ENCODE measurements at places on chromosomes 4 and X.

GRCh38 chr4:123055943-123056342 is 133.5 kb upstream of the NUDT6 start:
- DNase-seq: no peak

DNA sequence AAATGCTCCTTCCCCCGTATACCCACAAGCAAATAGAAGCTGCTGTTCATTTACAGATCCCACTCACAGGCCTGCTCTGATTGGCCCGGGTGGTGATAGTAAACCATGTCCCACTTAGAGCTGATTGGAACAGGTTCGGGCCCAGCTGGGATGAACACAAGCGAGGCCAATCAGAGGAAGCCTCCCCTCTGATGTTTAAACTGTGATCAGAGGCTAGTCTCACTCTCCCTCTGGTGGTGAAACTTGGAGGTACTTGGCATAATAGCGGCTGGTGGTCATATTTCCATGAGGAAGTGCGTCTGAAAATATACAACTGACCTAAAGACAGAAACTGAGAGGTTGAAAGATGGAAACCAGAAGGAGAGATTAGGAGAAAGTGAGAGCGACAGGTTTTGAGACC is 51.5 kb upstream of the TRPC3 start:
- DNase-seq: no peak

GRCh38 chr4:122163301-122163700 is 11.2 kb downstream of the BLTP1 start:
- DNase-seq: no peak

DNA sequence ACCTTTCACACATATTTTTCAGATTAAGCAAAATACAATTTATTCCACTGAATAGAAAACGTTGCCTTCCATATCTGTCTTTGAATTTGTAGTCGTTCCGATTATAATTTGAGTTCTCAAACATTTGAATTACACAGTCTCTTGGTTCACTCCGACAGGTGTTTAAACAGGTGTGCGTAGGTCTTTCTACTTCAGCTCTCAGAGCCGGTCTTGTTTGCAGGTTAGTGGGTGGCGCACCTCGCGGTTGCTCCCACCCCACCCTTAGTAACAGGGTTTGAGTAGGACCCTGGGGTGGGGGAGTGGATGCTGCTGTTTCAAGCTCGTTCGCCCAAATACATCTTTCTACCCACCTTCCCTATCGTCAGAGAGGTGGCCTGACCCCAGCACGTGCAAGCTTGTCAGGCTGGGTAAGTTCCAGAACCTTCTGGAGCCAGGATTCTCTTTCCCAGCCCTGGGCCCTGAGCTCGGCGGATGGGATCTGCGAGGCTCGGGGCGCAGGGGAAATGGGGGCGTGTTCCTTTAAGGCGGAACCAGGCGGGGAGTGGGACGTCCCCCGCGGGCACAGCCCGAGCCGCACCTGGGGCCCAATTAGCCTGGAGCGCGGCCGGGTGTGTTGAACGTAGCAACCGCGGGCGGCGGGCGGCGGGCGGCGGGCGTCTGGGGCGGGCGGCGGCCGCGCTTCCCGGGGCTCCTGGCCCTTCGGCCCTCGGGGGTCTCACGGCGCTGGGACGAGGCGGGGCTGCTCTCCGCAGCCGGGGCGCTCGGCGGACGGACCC is at the start of gene FAM149A:
Gene FAM149A, plus strand, starts transcription at position 591 of the 776 bp plus-strand sequence.
- peak; percentile 20 for DNase-seq

DNA sequence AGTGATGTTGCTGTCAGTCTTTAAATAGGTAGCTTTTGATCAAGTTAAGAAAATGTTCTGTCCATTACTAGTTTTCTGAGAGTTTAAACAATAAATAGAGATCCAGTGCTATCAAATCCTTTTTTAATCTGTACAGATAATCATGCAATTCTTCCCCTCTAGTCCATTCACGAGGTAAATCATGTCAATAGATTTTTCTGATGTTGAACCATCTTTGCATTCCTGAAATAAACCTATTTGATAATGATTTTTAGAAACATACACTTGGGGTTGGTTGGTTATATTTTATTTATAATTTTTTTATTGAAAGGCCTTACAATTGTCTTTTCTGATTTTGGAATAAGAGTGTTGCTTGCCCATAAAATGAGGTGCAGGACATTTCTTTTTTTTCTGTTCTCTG is 95.0 kb downstream of the FAM53A start:
- DNase-seq: no peak

Measured in activated naive CD8-positive, alpha-beta T cell treated with anti-CD3 and anti-CD28 coated beads, Interleukin-2, amount 50 U/mL, for 16 hours (primary cell).